Neuronal stem cell (in vitro differentiated cells): ENCODE measurements at places on chromosomes 3 and 15.

DNA sequence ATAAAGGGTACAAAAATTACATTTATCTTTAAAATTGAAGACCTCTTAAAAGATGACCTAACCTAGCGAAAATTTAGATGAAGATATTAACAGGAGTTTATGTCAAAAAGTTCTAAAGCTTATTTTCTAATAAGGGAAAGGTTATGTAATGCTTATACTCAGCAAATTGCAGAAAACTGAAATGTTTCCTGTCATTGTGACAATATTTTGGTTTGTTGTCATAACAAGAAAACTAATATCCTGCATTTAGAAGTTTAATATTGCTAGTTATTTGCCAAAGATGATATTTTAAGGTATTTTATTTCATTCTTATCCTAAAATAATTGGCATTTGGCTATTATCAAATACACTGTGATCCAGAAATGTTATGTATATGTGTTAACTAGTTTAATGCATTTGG, 294.5 kb downstream of the C3orf38 start:
- no peak for DNase-seq

- no peak for DNase-seq
These were observed 10.4 kb upstream of the MB21D2 start for GRCh38 chr3:192928016-192928415.

DNA sequence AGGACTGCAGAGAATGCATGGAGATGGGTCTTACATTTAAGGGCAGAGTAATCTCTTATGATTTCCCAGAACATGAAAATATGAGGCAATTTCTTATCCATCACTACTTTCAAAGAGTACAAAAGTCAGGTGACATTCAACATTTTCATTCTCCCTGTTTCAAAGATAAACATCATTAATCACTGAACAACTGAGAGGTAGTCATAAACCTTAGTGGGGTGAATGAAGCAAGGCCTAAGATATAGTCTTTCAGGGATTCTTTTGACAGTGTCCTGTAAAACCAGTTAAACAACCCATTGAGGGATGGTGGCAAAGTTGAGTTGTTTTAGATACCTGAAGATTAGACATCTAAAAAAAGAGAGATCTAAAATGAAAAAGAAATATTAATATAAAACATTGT, 271.6 kb upstream of the CBLB start:
- no peak for DNase-seq

GRCh38 chr3:195207731-195208130, 63.2 kb downstream of the XXYLT1 start:
- DNase-seq: no peak

GRCh38 chr3:53337167-53337940, 10.0 kb downstream of the DCP1A start:
- DNase-seq: no peak

GRCh38 chr3:46846624-46847542, 16.4 kb downstream of the MYL3 start:
- no peak for DNase-seq

DNA sequence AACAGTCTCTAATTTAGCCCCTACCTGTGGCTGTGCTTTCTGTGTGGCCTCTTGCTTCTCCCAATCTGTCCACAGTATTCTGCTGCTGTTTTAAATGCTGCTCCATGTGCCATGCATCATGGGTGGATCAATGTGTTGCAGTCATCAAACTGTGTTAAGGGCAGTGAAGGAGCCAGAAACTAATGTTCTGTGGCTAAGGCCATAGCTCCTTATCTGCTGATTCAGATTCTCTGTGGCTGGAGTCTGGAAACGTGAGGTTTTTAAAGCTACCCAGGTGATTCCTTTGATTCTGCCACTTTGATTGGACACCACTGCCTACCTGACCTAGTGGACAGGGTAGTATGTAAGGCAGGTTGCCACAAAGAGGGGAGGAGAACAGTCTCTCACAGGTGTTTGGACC, 44.8 kb downstream of the MORC1 start:
- no peak for DNase-seq
